Fibroblast of the aortic adventitia (primary cell): ENCODE measurements at places on chromosomes 5 and 9. TPM values are rescaled to one million over a fixed set of nuclear protein-coding genes. Genes with fewer than 3 reads are reported as not detected.

The GMCL2 gene
- not detected in 2 replicates for total RNA-seq

The PCDHA10 gene
- under 0.01 and 0.09 TPM in 2 replicates for total RNA-seq

The IL5 gene
- not detected in 2 replicates for total RNA-seq

The STKLD1 gene
- total RNA-seq = 0.33 and 1.3 TPM in 2 replicates

The SLC12A7 gene
- total RNA-seq = 3.4 and 9.8 TPM in 2 replicates

The PRR7 gene
- total RNA-seq = 2.2 and 8.8 TPM in 2 replicates

The PCDHGB7 gene
- 16.7 and 22.1 TPM in 2 replicates for total RNA-seq

The DOCK8 gene
- total RNA-seq = 0.08 and 0.18 TPM in 2 replicates

The PTGS1 gene
- total RNA-seq = 6.3 and 173 TPM in 2 replicates

The SLC6A18 gene
- not detected in 2 replicates for total RNA-seq

The RGP1 gene
- total RNA-seq = 7.8 and 16.0 TPM in 2 replicates

The COL27A1 gene
- total RNA-seq = 2.1 and 9.6 TPM in 2 replicates

The GPR150 gene
- total RNA-seq = 0.27 and 0.98 TPM in 2 replicates

The NRG2 gene
- 0.36 TPM in 1 of 2 replicates, not detected in the other for total RNA-seq

The KCNIP1 gene
- total RNA-seq = not detected in 2 replicates
